ENCODE measurements at places on chromosomes 2 and 18.

DNA sequence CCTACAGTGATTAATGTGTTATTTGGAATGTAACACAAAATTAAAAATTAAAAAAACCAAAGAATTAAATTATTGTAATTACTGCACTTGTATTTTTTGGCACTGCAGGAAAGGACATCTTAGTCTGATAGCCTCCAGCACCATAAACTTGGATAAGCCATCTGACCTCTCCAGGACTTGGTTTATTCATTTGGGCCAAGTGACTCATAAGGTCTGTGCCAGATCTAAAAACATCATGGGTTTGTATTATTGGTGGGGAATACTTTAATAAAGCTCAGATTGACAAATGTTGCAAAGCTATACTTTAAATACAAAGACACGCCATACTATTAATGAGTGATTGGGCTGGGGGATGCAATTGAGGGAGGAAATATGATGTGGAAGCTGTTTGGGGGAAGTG lies 225.2 kb downstream of the ZNF521 start:
- DNase-seq, result no peak

GRCh38 chr2:173401716-173402326 lies 47.1 kb downstream of the CDCA7 start:
- no peak for DNase-seq

- DNase-seq, result no peak
Measured at GRCh38 chr2:120540719-120541552, 194.7 kb upstream of the GLI2 start.

GRCh38 chr2:159030674-159031380 lies 62.4 kb downstream of the TANC1 start:
- peak; percentile 59 for DNase-seq

DNA sequence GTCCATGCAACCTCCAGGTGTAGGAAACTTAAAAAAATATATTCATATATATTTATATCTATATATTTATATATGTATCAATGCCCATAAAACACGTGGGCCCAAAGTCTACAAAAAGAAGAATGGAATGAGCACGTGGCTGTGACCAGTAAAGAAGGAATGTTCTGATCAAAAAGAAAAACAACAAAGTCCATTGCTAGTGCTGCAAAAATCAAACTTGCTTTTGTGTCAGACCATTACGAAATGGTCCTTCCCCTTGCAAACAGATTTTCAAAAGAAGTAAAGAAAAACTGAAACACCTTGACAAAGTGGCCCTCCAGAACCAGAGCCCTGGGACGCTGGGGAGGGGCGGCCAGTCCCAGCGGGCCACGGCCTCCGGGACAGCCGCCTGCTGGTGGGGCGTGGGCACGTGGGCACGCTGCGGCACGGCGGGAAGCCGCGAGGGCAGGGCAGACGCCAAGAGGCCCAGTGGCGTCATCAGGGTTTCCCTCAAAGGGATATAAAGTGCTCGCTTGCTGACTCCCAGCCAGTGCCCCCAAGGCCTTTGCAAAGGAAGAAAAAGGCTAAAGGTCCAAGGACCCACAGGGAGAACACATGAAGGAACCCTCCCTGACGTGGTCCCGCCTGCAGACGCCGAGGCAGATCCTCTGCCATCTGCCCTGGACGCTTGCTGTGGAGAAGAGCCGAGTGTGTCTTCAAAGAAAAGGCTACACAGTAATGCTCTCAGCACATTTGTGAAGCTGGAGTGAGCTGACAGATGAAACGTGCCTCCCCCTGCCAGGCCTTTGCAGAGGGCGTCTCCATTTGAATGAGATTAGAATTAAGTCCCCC lies 201.8 kb downstream of the TWIST2 start:
- no peak for DNase-seq

- DNase-seq, result no peak
Measured at GRCh38 chr18:27198036-27198435, 12.9 kb upstream of the CHST9 start.

DNA sequence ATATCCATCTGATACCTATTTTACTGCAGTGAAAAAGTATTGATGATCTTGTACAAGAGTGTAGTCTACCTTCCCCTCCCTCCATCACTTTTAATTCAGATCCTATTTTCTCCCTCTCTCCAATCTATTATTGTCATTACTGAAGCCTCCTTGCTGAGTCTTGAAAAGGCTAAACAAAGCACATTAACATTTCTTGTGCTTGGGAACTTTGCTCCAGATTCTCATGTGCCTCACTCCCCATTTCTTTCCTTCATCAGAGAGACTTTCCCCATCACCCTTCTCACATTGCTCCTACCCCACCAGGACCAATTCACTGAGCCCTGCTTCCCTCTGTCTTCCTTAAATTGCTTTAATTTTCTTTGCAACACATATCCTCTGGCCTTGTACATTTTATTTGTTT lies 736.2 kb upstream of the GCFC2 start:
- peak; percentile 28 for DNase-seq

DNA sequence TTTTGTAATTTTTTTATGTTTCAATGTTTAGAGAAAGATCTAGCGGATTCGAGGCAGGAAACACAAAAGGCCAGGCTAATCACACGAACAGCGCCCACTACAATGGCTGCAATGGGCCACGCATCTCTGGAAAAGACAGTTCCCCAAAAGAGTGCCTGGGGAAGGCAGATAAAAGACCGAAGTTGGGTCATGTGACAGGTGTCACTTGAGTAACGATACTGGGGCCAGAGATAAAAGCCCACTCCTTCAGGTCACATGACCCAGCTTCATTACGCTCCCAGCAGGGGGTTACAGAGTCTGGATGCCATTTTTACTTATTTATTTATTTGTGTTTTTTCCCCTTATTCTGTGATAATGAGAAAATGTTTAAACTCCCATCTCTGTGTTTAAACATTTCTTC lies 95.4 kb downstream of the CDK15 start:
- DNase-seq, result no peak

- DNase-seq, result no peak
Measured at GRCh38 chr2:86295066-86295465, 42.4 kb downstream of the REEP1 start.

DNA sequence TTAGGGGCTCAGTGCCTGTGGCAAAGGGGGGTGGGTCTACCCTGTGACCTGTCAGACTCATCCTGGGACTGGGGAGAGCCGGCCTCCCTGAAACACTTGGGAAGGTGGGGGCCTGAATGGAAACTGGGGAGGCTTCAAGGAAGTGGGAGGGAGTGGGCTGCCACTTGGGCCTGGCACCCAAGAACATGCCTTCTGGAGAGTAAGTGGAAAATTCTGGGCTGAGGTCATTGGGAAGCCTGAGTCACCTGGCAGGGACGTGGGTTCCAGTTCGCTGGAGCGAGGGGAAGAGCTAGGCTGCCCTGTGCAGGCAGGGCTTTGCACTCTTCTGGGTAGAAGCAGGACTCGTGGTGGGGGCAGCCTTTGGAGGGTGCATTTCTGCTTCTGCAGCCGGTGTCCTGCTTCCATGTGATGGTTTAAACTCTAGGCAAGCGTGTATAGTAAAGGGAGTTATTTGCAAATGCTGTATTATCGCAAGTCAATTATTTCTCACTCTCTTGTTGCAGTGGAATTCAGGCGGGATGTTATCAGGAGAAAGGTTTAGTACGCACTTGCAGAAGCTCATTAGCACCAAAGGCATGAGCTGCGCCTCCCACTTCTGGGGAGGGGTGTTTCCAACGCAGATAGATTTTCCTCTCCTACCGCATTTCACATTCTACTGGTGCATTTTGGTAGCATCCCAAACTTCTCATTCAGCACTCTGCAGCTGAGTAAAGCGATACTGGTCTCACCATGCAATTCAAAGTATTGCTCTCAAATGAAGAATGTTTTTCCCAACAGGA lies 3.8 kb downstream of the LRRFIP1 start:
- no peak for DNase-seq

GRCh38 chr2:227848586-227848985 lies 22.8 kb upstream of the DAW1 start:
- DNase-seq, result no peak

DNA sequence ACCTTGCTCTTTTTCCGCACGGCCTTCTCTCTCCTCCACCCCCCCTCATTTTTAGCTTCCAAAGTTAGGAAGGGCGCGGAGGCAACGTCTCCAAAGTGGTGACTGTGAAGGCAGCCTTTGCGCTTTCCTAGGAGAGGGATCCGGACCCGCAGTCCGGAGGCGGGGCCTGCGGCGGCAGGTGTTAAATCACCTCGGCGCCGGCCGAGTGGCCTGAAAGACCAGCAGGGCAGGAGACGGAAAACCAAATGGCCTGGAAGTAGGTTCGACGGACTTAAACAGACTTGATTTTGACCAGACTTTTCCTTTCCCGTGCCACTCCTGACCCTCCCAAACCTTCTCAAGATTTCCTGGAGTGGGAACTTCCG lies 615 bp downstream of the GORASP2 start:
- DNase-seq, result peak; percentile 55

GRCh38 chr2:233140978-233141377 lies 80.8 kb downstream of the INPP5D start:
- peak; percentile 70 for DNase-seq

DNA sequence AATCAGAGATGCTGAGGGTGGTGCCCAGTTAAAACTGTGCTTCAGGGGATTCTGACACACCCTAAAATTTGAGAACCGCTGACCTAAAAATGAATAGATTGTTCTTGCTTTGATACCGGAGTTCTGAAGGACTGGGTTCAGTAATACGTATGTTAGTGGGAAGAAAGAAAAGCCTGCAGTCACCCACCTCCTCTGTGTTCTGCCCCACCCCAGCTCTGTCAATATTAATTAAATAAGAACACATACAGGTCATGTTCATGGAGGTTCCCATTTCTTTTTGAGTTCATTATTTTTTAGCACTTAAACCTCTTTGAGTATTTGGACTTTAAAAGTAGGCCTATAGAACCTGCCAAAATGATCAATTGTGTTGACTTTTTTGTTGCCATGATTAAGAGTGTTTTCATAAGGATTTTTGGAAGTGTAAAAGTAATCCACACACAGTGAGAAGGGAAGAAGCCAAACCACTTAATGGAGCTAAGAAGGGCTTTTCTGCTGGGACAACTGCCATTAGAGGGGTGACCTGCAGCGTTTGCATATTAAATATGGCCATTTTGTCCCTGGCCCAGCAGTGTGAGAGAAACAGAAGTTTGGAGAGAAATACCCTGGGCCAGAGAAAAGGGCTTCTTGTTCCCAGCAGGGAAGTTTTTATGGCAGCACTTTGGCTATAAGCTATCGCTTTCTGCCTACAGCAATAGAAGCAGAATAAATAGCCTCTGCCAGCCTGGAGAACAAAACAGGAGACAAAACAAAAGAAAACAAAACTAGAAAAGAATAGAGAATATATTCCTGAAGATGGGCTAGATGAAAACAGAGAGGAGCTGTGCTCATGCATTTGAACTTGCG lies 80.7 kb upstream of the RNF152 start:
- DNase-seq, result no peak

GRCh38 chr2:23639406-23639982 lies 254.5 kb downstream of the KLHL29 start:
- no peak for DNase-seq

DNA sequence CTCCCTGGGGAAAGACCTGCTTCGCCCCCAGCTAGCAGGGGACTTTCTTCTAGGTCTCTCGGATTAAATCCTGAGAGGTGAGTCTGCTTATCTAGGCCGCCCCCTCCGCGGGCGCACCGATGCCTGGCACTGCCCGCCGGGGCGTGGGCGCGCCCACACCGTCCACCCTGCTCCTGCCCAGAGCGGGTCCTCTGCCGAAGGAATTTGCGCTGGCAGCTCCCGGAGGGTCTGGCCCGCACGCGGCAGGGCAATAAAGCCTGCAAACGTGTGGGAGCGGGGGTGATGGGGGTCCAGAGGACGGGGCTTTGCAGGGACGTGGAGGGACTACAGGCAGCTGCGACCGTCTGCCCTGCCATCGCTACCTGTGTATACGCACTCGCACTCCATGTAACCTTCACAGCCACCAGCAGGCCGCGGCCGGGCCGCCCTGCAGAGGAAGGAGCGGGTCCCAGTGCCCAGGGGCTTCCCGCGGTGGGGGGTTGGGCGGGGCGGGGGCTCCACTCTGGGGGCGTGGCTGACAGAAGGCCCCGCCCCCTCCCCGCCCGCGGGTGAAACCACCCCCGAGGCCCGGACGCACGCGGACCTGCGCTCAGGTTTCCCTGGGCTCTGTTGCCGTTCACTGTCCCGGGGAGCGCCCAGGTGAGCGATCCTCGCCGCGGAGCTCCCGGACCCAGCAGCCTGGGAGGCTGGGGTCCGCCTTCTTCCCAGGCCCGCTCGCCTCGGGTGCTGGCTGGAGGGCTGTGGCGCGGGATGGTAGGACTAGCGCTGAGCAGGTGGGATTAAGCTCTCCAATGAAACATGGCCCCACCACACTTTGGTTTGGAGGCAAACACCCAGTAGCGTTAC lies 174.5 kb upstream of the HS6ST1 start:
- no peak for DNase-seq

DNA sequence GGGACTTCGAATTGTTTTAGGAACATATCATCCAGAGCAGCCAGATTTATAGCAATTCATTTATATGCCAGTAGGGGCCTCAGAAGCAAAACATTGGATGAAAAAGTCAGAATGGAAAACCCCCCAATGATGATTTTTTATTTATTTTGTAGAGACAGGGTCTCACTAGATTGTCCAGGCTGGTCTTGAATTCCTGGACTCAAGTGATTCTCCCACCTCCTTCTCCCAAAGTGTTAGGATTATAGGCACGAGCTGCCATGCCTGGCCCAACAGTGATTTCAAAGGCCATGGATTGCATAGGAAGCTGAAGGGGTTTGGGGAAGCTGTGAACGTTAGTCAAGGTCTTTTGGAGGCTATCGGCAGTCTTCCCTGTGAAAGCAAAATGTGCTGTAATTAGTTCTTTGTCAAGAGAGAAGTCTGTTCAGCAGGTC lies 21.9 kb upstream of the MCFD2 start:
- DNase-seq, result no peak

DNA sequence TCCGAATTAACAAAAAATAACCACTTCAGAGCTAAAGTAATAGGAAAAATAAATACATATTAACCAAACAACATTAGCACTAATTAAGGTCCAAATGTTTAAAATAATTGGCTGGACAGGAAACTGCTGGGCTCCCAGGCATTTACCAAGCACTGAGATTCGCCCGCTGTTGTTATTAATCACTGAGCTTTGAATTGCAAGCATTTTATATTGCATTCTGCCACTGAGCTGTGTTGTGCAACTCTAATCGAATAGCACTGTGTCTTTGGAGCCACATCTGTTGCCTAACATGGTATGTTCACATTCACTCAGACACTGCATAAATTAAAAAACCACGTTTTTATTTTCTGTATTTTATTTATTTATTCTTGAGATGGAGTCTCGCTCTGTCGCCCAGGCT lies 88.9 kb downstream of the SOWAHC start:
- DNase-seq, result no peak

- no peak for DNase-seq
Measured at GRCh38 chr2:102636283-102636907, 17.0 kb downstream of the SLC9A2 start.

DNA sequence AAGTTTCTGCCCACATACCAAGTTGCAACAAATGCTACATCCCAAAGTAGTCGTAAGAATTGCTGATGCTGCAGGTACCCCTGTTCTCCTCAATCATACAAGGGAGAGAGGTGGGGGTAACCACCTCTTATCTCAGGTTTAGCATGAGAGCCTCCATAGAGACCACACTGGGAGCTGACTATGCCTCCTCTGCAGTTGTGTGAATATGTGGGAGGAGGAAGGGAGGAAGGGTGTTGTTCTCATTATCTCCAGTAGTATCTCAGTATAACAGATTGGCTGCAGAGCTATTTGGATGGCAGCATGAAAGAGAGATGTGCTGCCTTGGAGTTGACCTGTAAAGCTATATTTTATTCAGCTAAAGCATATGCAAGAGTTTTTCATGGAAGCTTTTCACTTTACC lies 690.7 kb downstream of the KCNJ3 start:
- DNase-seq, result no peak

GRCh38 chr18:8041526-8042111 lies 474.5 kb downstream of the PTPRM start:
- DNase-seq, result no peak

GRCh38 chr2:203897544-203897943 lies 30.0 kb downstream of the CTLA4 start:
- DNase-seq, result no peak
